Calu3 (cell line): ENCODE measurements at places on chromosomes 7 and 10.

GRCh38 chr10:27717861-27718260 lies 27.8 kb downstream of the MKX start:
- no peak for DNase-seq

DNA sequence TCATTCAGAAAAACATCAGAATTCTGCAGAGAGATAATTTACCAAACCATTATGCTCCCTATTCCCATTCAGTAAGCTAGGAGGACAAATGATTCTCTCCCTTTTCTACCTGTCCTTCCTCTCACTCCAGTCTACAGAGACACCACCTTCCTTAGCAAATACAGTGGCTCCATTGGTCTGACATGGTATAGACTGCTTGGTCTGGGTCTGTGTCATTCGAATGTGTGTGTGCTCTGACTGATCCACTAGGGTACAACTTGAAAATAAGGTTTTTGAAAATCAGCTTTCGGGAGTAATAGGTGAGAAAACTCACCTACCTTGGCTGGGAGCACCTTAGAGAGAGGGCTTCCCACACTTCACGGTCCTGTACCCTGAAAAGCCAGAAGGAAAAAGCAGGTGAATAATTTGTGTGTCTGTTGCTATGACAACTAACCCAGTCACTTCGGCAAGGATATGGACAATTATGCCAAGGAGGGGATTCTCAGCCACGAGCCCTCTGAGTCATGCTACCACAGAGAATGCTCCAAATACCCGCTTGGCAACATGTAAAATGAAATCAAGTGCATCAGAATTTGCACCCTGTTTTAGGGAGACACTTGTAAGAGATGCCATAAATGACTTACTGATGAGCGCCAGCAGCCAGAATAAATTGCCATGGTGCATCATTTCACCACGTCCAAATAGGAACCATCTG lies 114.5 kb upstream of the PRKCQ start:
- DNase-seq = no peak

DNA sequence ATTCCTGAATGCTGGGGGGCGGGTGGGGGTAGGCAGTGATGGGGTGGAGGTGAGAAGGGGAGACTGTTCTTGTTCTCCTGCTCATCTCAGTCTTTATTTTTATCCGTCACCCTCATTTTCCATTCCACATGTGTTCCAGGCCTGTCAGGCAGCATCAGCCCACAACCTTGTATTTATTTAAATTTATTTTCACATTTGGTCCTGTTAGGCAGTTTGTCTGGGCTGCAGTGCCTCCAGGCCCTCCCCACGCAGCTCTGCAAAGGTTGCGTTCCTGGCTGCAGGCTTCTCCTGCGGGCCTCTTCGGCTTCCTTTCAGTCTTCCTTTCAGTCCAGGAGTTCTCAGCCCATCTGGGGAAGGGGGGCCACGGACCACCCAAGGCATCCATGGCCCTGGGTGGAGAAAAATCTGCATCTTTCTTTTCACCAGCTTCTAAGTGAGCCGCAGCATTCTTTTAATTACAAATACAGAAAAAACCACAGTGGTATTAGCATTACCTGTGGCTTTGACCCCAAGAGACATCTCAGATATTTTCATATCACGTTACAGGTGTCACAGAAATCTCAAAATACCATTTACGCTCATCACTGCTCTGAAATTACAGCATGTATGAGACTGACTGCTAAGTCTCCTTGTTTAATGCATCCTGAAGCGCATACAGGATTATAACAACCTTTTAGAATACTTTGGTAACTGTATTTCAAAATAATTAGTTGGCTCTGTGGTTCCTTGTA lies 94.0 kb downstream of the C10orf105 start:
- no peak for DNase-seq

- no peak for DNase-seq
These were observed 119.8 kb downstream of the EGFR start for GRCh38 chr7:55138663-55139062.

DNA sequence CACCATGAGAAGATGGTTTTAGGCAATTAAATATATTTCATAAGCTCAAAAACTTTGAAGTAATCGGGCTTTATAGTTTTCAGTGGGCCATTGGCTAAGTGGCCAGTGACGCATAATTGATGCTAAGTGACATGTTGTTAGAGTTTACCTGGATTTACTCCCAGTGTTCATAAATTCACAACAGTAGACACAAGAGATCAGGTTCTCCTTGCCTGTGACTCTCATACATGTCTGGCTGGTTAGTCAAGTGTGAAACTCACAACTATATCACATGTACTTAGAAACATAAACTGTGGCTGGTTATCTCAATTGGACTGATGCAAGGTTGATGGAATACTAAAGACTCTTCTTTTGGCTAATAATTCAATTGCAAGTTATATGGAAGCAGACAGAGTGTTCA lies 26.2 kb downstream of the ASB15 start:
- DNase-seq = no peak

DNA sequence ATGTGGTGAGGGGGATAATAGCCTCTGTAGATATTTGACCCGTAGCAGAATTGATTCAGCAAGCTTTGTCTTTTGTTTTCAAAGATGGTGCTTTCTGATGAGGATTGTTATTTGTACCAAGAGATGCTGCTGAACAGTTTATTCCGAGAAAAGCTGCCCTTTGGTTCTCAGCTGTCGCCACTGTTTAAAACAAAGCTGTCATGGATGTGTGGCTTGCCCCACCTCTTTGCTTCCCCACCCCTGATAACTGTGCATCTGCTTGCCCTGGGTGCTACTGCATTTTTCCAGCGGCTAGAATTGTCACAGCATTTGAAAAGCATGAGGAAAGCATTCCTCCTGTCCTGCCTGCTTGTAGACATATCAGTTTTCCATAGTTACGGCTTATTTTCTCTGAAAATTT lies 226.9 kb upstream of the CSTF2T start:
- DNase-seq = no peak

- DNase-seq = no peak
These were observed at the start of gene KCNH2 for GRCh38 chr7:150978126-150978789. TSS of gene KCNH2 (minus strand) at chr7:150978321. CDS start at chr7:150977913, 408 bp downstream.

GRCh38 chr7:66758950-66759628 lies 18.6 kb downstream of the RABGEF1 start:
- no peak for DNase-seq

GRCh38 chr10:110168601-110169481 lies 38.6 kb upstream of the MXI1 start:
- no peak for DNase-seq
